CD4-positive, alpha-beta T cell treated with Interleukin-10 for 1 hour (primary cell): ENCODE measurements at places on chromosomes 5 and 9.

GRCh38 chr5:35114698-35115097 is 66.9 kb upstream of the AGXT2 start:
- DNase-seq: no peak

DNA sequence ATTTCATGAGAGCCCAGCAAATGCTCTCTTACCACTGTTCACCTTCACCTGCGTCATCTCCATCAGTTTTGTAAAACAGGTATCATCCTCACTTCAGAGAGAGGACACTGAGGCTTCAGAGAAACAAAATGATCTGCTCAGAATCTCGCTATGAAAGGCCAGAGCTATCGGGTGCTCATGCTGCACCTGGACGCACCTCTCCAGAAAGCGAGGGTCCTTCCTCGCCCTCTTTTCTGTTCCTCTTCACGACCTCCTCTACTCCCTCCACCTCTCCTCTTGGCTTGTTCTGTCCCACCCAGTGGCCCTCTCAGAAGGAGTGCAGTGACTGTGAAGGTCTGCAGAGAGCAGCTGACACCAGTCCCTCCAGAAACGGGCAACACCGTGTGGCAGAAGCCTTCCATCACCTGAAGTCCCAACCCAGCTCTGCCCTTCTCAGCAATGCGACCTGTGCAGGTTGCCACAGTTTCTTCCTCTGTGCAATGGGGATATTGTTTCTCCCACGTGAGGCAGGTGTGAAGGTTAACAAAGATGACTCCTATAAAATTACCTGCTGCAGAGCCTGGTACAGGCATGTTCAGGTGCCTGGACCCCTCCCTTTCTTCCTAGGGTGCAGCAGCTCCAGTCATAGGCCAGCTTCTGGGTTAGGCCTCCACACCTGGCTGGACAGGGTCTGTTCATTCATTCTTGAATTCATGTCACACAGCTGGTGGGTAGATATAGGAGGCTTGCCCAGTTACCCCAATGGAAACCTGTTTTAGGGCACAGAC is 45.3 kb upstream of the ANGPTL2 start:
- DNase-seq: no peak

- DNase-seq: no peak
Measured at GRCh38 chr5:16727755-16728325, 111.0 kb upstream of the RETREG1 start.

- DNase-seq: no peak
Measured at GRCh38 chr5:175920231-175920811, 47.8 kb downstream of the THOC3 start.

GRCh38 chr5:137393196-137393993 is 105.7 kb downstream of the SPOCK1 start:
- no peak for DNase-seq

DNA sequence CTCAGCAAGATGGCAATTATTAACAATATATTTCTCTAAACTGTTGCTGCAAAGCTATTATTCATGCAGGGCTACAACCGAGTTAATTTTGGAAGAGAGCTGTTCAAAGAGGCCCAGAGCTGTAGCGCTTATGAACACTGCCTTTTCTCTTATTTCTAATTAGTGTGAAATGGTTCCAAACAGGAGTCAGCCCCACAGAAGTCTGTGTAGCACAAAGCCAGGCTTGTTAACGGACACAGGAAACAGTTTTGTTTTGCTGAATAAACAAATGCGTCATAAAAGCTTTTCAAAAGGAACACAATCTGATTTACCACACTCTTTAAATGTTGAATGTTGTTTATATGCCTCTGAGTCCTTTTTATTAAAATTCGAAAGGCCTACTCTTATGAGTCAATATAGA is 396.5 kb downstream of the ANXA1 start:
- DNase-seq: no peak

- no peak for DNase-seq
Measured at GRCh38 chr5:122462486-122462885, 150.4 kb downstream of the SNCAIP start.

GRCh38 chr9:110255034-110255462 is 1.3 kb downstream of the TXN start:
- DNase-seq: peak; percentile 8

- DNase-seq: no peak
Measured at GRCh38 chr5:119347991-119348390, 7.8 kb upstream of the TNFAIP8 start.

- no peak for DNase-seq
Measured at GRCh38 chr5:132979976-132980375, 16.5 kb upstream of the AFF4 start.

DNA sequence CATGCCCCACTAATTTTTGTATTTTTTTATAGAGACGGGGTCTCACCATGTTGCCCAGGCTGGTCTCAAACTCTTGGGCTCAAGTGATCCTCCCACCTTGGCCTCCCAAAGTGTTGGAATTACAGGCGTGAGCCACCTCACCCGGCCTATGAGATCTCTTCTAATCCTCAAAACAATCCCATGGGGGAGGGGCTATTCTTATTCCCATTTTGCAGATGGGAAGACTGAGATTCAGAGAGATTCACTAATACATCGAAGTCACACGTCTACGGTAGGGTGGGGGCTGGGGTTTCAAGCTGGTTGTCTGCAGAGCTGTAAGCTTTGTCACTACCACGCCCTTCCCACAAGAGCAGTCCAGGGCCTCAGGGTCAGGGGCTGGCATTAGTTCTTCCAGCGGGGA is 14.0 kb upstream of the NTNG2 start:
- no peak for DNase-seq

DNA sequence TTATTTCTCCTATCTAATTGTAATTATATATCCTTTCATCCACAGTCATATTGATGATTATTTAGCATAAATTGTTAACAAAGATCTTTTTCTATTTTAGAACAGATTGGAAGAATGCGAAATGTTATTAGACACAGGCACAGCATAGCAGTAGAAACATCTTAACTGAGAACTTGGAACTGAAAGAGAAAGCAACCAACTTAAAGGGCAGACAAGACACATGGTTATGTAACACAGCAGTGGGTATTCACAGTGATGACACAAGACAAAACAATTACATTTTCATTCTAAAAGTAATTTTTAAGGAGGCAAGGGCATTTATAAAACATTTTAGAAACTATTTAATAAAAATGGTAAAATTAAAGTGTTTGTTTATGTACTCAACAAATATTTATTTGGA is 57.7 kb upstream of the MEF2C start:
- DNase-seq: no peak

GRCh38 chr9:73806876-73807275 is 655.2 kb downstream of the ANXA1 start:
- DNase-seq: no peak

DNA sequence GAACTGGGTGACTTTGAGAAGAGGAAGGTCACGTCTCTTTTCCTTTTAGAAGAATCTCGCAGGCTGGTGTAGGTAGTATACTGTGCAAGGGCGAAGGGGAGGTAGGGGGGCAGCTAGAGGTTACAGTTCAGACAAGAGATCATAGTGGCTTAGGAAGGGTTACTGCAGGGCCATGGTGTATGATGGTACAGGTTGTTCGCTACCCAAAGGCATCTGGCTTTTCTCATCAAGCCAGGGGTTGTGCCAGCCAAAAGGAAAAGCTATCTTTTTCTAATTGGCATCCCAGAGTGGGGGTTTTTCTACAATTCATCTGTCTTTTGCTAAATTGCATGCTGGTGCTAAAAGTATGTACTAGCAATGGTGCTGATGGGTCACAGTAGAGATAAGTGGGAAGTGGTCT is 22.8 kb downstream of the MAMDC2 start:
- no peak for DNase-seq

GRCh38 chr5:670396-671270 is 22.5 kb downstream of the TPPP start:
- no peak for DNase-seq

GRCh38 chr9:68974431-68974830 is 39.5 kb downstream of the PRKACG start:
- DNase-seq: no peak

DNA sequence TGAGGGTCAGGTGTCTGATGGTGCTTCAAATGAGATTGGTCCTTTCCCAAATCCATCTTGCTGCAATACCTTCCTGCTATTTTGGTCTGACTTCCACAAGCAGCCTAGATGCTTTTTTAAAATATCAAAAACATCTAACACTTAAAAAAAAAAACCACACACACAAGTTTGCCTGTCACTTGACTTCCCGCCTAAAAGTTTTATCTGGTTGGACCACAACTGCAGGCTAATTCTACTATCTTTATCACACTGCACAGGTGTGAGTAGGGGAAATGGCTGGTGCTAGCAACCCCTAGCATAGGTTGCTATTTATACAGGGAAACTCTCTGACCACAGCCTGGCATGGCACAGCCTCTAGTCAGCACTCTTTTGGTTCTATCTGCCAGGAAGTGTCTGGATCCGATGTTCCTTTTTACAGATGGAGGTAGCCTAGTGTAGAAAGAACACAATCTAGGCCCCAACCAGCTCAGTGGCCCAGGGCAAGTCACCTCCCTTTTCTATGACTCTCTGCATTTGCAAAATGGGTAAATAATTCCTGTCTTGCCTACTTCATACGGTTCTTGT is at the start of gene HEMGN:
HEMGN (minus strand) TSS at position 92 of the 564 bp plus-strand sequence; CDS start at position 56, 36 bp downstream.
- DNase-seq: peak; percentile 73

- DNase-seq: no peak
Measured at GRCh38 chr5:154166901-154167791, 23.4 kb upstream of the GALNT10 start.

- DNase-seq: no peak
Measured at GRCh38 chr9:22129133-22129532, 120.0 kb upstream of the CDKN2B start.

DNA sequence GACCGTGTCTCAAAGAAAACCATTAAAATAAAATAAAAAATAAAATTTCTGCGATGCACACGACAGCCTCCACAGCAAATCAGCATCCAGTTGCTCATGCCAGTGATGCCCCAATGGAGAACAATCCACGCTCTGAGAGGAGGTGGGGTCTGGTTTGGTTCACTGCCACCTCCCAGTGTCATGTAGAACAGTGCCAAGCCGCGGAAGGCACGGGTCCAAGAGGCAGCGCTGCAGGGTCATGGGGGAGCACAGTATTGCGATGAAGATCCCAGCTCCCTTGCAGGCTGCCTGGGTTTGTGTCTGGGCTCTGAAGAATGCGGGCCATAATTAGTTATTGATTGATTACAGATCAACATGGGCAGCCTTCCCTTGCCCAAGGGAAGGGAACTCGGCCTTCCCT is 6.1 kb upstream of the CACFD1 start:
- DNase-seq: no peak

- DNase-seq: no peak
Measured at GRCh38 chr9:8694983-8695588, 895.5 kb upstream of the DMAC1 start.

GRCh38 chr9:71629578-71630215 is 138.6 kb downstream of the CEMIP2 start:
- no peak for DNase-seq

- DNase-seq: no peak
Measured at GRCh38 chr9:95649801-95650213, 133.0 kb upstream of the PTCH1 start.

GRCh38 chr5:93532370-93532769 is 48.6 kb downstream of the NR2F1-AS1 start:
- no peak for DNase-seq

- DNase-seq: no peak
Measured at GRCh38 chr5:72525816-72526215, 18.6 kb upstream of the ZNF366 start.

- DNase-seq: peak; percentile 72
Measured at GRCh38 chr9:97889941-97890887, 32.1 kb downstream of the TRMO start.

- no peak for DNase-seq
Measured at GRCh38 chr5:119302916-119303897, 52.6 kb upstream of the TNFAIP8 start.

DNA sequence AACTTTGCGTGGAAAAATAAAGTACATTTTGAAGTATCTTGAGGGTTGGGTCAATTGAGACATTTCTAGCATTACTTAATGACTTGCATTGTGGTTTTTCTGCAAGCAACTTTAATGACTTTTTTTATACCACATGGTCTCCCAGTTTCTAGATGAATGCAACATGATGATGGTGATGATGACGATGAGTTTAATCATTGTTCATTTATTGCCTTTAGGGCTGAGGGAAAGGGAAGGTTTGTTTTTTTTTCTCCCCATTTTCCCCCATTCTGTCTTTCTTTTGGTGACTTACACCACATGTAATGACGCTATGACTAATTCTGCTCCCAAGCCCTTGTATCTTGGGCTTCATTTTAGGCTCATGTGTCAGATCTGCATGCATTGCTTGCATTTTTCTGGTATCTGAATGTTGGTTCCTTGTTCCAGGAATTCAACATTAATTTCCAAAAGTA is 57.7 kb upstream of the NXNL2 start:
- DNase-seq: no peak

GRCh38 chr9:259405-260404 is 45.0 kb downstream of the DOCK8 start:
- no peak for DNase-seq

- DNase-seq: no peak
Measured at GRCh38 chr5:121246971-121247370, 604.7 kb upstream of the FTMT start.

- DNase-seq: no peak
Measured at GRCh38 chr9:130192382-130192999, 20.3 kb downstream of the NCS1 start.

GRCh38 chr5:10543585-10544040 is 20.3 kb upstream of the ANKRD33B start:
- DNase-seq: no peak

DNA sequence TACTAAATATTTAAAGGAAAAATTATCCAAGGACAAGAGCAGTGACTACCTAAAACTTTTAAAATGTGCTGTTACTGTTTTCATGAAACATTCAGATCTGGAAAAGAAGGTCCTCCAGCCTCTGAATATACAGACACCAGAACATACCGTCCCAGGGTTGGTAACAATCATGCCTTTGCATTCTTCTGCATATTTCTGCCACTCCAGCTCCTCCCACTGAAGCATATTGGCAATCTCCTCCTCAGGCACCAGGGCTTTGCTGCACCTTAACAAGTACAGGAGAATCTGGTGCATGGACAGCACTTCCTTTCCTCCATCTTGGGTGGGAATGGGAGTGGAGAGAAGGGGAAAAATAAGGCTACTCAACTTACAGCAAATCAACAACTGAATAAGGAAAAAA is 60.0 kb downstream of the DROSHA start:
- no peak for DNase-seq

DNA sequence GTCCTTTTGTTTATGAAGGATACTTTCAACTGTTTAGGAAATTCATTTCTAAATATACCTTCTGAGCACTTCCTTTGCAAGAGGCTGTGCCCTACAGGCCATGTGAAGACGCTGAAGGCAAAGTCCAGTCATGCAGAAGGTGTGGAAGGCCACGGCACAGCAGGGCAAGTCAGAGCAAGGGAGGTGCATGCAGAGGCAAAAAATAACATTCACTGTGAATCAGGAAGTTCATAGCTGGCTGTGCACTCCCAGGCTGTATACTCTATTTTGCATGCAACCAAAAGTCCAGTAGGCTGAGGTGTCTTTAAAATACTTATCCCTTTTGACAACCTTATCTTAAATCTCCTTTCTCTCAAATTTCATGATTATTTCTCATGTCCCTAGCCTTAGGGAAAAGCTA is 50.3 kb downstream of the GNAQ start:
- no peak for DNase-seq

- DNase-seq: no peak
Measured at GRCh38 chr9:87556821-87557220, 59.2 kb downstream of the DAPK1 start.
